RPMI8226 (cell line): ENCODE measurements at places on chromosomes 2 and 18.

GRCh38 chr2:54720563-54720962, 2.9 kb upstream of the EML6 start:
- peak; percentile 38 for DNase-seq

GRCh38 chr2:19478409-19478808, 120.0 kb upstream of the OSR1 start:
- DNase-seq, result no peak

DNA sequence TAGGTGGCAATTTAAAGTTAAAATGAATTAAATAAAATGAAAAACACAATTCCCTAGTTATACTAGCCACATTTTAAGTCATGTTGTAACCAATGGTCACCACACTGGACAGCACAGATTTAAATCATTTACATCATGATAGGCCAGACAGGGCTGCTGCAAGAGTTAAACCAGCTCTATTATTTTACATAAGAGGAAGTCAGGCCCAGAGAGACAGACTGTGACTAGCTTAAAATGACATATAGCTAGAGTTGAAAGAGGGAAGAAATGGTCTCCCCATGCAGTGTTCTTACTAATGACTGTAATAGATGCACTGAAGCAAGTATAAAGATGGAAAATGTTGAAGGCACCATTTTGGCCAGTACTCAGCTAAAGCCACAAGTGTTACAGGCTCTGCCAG, 69.6 kb downstream of the SLC66A3 start:
- no peak for DNase-seq

- DNase-seq, result no peak
Observed at GRCh38 chr2:38835990-38836389, 39.7 kb downstream of the DHX57 start.

GRCh38 chr2:144233317-144233716, 286.6 kb downstream of the ZEB2 start:
- DNase-seq, result no peak

GRCh38 chr2:104481341-104481740, 372.6 kb upstream of the POU3F3 start:
- no peak for DNase-seq

GRCh38 chr18:54947091-54947490, 12.2 kb downstream of the CCDC68 start:
- DNase-seq, result peak; percentile 31

GRCh38 chr18:6728809-6729246, 688 bp upstream of the ARHGAP28 start:
- DNase-seq, result no peak

GRCh38 chr2:10305254-10305635, 2.5 kb downstream of the HPCAL1 start:
- DNase-seq, result no peak

DNA sequence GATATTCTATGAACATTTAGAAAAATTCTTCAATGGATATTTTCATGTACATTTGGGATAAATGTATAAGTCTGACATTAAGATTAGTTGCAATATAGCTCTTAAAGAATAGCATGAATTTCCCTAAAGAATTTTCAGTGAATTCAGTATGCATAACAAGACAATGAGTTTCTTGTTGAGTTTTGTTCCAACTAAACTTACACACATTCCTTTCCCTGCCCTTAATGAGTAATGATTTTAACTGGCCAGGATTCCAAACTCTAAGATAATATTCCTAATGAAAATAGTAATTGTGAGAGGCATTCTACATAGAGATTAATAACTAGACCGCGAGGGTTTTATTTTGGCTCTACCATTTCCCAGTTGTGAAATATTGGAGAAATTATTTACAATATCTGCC, 390.3 kb upstream of the GALNT5 start:
- DNase-seq, result no peak

GRCh38 chr18:78652001-78652545, 327.5 kb upstream of the SALL3 start:
- DNase-seq, result no peak

DNA sequence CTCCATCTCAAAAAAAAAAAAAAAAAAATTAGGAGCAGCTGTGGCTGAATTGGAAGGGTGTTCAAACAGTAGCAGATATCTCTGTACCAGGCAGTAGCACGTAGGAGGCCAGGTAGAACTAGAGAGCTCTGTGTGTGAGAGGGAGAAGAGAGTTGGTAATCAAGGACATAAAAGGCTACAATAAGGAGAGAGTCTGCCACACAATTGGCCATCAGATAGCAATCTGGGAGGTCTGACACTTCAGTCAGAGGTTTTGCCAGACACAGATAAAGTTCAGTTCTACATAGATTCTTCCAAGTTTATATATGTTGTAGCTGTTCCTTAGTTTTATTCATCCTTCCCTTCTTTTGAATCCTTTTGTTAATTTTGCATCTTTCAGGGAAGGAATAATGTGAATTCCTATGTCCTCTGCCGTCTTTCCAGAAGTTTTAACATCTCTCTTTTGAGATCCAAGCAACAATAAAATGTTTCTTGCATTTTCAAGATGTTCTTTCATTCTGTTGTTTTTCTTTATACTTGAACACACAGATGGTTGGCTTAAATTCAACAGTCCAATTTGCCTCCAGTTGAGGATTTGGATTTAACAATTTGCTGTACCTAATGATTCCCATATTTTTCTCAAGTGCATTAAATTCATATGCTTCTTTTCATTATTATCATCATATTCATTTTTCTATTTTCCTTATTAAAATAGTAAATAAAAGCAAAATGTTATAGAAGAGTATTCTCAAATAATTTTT, 600.3 kb upstream of the GCFC2 start:
- no peak for DNase-seq

DNA sequence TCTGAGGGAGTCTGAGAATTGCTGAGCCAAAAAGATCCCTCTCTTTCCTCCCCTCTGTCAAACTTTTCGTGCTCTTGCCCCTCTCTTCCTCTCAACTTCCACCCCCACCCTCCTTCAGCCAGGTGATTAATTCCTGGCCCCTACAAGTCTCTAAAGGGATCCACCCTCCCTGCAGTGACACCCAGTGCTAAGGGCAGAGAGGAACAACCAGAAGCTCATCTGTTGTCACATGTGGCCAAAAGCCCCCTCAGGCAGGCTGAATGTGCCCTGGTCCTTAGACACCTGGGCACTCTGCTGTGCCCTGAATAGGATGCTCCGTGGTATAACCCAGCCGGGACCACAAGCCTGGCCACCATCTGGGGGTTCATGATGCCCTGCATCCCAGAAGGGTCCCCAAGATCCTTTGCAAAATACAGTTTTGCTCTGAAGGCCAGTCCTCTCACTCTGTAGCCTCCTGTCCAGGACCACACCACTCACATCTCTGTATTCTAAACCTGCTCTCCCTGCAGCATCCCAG, 234.4 kb downstream of the BCL11A start:
- DNase-seq, result no peak

DNA sequence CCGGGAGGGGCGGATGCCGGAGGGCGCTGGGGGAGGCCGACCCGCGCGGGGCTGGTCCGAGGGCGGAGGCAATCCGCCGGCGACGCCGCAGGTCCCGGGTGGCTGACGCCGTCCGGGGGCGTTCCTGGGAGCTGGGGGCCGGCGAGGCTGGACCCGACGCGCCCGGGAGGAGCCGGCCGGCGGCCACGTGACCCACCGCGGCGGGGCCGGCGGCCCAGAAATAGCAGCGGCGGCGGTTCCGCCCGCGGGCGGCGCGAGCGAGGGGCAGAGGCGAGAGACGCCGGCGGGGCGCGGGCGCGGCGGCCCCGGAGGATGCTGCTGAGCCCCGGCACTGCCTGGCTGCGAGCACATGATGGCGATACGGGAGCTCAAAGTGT, at the start of gene RAB31:
TSS of gene RAB31 (plus strand) at position 245 of the 377 bp plus-strand sequence. CDS start at position 350, 105 bp downstream.
- DNase-seq, result no peak

DNA sequence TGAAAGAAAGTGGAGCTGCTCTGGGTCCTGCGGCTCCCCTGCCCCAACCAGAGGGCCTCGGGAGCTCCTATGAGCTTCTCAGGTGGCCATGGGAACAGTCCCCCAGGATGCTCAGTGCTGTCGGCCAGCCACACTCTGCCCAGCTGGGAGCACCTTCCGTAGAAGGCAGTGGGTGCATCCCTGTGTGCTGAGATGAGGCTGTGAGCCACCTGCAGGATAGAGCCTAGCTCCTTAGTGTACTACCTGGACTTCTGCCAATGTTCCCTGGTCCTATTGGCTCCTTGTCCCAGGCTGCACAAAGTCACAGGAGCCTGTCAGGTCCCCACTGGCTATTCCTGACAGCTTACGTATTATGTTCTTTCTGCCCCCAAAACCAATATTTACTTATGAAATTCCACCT, 16.1 kb downstream of the PRELID3A start:
- no peak for DNase-seq

GRCh38 chr18:45110577-45111501, 430.2 kb downstream of the SETBP1 start:
- DNase-seq, result no peak

- DNase-seq, result peak; percentile 83
Observed at GRCh38 chr2:55159037-55159651, 72.9 kb downstream of the CLHC1 start.

- no peak for DNase-seq
Observed at GRCh38 chr2:103138123-103138901, 376.5 kb downstream of the TMEM182 start.

DNA sequence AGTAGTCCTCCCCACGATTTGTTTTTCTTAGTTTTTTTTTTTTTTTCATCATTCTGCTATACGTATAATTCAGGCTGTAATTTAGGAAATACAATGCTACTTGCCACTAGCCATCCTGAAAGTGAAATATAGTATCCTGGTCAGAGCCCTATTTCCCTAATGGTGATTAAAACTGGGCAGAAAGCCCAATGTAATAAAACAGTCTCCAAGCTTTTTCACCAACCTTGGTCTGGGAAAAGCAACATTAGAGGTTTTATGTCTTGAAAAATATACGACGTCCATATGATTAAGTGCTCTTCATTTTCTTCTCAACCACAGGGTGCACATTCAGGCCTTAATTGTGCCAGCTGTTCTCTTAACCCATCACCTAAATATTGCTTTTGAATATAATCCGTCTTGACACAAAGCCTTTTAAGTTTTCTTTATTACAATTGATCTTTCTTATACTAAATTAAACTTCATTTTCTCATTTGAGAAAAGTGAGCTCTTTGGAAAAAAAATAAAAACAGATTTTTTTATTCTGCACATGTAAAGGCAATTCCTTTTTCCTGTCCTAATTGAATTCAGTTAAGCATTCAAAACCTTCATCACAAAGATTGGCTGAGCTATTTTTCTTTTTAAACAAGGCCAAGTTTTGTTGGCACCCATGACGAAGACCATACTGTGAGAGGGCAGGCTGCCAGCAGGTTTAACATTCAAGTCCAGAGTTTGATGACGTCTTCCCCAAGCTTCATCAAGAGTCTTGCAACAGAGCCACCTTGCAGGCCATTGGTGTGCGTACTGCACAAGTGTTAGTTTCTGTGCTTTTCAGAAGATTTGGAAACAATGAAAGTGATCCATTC, 52.7 kb downstream of the MAP2 start:
- no peak for DNase-seq
